ENCODE measurements at places on chromosomes 4 and X. TPM values are rescaled to one million over a fixed set of nuclear protein-coding genes. Genes with fewer than 3 reads are reported as not detected.

Gene MXD4
- total RNA-seq = 34.5 TPM

Gene SLC25A14
- 13.6 TPM for total RNA-seq

Gene TCEAL6
- 1.4 TPM for total RNA-seq

Gene TMPRSS11F
- total RNA-seq = not detected

Gene TCEAL7
- total RNA-seq = 7.9 TPM

Gene PRPS2
- 48.2 TPM for total RNA-seq

Gene MID1IP1
- total RNA-seq = 66.4 TPM

Gene ERVMER34-1
- total RNA-seq = 3.7 TPM

Gene SLC6A14
- 0.57 TPM for total RNA-seq

Gene TRIML2
- total RNA-seq = not detected

Gene CSN1S1
- not detected for total RNA-seq

Gene HCCS
- 21.9 TPM for total RNA-seq

Gene RASL11B
- 14.5 TPM for total RNA-seq

Gene DIAPH2
- total RNA-seq = 32.5 TPM

Gene TMEM255A
- total RNA-seq = 2.1 TPM

Gene LUZP4
- not detected for total RNA-seq

Gene BEX5
- total RNA-seq = 3.7 TPM

Gene GAGE12H
- not detected for total RNA-seq

Gene NPY5R
- 0.99 TPM for total RNA-seq

Gene SHROOM3
- total RNA-seq = 35.5 TPM

Gene PDZD4
- total RNA-seq = 10.6 TPM

Gene PAGE3
- total RNA-seq = not detected

Gene HSFX2
- not detected for total RNA-seq

Gene TNMD
- not detected for total RNA-seq

Gene PABPC5
- 1.6 TPM for total RNA-seq

Gene SPOCK3
- total RNA-seq = 5.1 TPM

Gene GUCY1A1
- total RNA-seq = 21.0 TPM

Gene TLL1
- total RNA-seq = 7.9 TPM

Gene PAGE4
- not detected for total RNA-seq

Gene EDNRA
- 15.4 TPM for total RNA-seq

Gene NAP1L3
- 3.4 TPM for total RNA-seq

Gene SATL1
- not detected for total RNA-seq

Gene DAPP1
- 25.3 TPM for total RNA-seq

Gene GYPE
- total RNA-seq = 1.8 TPM

Gene RAB40A
- 2.8 TPM for total RNA-seq
